ENCODE measurements at places on chromosomes 5 and 9.

DNA sequence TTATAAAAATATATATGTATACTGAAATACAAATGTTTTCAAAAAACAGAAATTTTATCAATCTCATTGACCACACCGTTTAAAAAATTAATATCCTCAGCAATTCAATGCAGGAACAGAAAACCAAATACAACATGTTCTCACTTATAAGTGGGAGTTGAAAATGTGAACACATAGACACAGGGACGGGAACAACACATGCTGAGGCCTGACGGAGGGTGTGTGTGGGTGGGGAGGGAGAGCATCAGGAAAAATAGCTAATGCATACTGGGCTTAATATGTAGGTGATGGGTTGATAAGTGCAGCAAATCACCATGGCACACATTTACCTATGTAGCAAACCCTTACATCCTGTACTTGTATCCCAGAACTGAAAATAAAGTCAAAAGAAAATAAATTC, 409.5 kb downstream of the MLLT3 start:
- no peak for DNase-seq

DNA sequence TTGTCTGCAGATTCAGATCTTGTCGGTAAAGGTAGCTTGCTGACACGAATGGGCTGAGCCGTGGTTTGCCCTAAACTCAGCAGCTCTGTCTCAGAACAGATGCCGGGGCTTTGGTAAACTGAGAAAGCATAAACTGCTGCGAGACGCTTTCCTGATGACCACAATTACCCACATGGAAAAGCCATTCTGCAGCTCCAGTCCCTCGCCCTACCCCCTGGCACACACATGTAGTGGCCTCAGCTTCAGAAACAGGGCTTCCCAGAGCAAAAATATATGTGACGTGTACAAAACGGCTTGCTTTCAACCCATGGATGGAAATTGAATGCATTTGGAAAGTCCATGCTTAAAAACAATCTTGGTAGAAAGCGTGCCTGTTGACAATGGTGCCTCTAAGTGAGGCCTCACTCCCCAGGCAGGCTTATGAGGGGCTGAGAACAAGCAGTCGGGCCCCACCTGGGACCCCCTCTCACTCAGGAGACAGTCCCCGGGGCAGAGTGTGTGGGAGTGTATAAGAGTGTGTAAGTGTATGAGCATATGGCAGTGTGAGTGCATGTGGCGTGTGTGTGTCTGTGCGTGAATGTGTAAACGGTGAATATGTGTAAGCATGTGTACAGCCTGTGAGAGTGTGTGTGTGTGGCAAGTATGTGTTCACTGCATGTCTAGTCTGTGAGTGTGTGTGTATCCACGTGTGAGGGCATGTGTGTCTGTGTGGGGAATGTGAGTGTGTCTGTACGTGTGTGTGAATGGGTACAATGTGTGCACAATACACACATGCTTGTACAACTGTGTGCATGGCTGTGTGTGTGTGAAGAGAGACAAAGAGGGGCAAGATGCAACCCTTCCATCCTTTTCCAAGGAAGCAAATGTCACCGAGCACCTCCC, 88.2 kb upstream of the SMIM23 start:
- no peak for DNase-seq

GRCh38 chr5:177520916-177521513, 4.3 kb upstream of the DDX41 start:
- no peak for DNase-seq

GRCh38 chr9:35414889-35415288, 75.0 kb upstream of the RUSC2 start:
- no peak for DNase-seq

DNA sequence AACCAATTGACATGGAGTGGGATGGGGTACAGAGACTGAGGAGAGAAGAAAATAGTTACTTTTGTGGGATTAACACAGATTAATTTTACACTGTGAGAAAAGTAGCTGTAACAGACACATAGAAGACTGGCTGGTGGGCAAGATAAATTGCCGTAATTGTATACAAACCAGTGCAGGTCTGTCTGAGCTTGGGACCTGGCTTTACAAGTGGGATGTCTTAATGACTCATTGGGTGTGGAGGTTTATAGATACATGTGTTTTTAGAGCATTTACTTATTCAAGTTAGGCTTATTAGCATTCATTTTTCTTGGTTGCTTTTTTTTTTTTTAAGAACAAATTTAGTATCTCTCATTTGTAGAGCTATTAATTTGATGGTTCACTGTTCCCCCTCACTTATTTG, 37.5 kb downstream of the SLC44A1 start:
- no peak for DNase-seq

- DNase-seq, result no peak
These were observed 584 bp downstream of the LMAN2 start for GRCh38 chr5:177350776-177351391.

Measured in cortex of kidney (tissue), 1 donor.